ENCODE measurements at places on chromosomes 4 and X.

- DNase-seq, result no peak
Observed at GRCh38 chr4:3762753-3763549, 3.2 kb upstream of the ADRA2C start.

- no peak for DNase-seq
Observed at GRCh38 chr4:186900232-186900900, 176.7 kb upstream of the FAT1 start.

GRCh38 chrX:133561251-133561650 is 146.0 kb upstream of the GPC4 start:
- no peak for DNase-seq

- DNase-seq, result no peak
Observed at GRCh38 chrX:133649651-133650050, 234.4 kb upstream of the GPC4 start.

GRCh38 chr4:158667651-158668198 is 4.0 kb downstream of the C4orf46 start:
- DNase-seq, result peak; percentile 14

DNA sequence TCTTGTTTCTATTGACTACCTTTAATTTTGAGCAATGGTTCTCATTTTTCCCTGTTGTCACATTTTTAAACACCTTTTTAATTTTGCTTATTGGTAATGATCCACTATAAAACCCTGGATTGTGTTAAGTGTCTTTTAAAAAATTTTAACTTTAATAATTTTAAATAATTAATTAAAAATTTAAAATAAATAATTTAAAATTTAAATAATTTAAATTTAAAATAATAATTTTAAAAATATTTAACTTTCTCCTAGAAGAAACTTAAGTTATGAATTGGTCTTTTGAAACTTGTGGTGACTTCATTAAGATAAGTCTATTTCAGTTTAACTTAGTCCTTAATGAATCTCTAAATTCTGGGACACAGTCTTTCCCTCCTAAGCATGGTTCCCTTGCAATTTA is 566.3 kb upstream of the GALNTL6 start:
- no peak for DNase-seq

- no peak for DNase-seq
Observed at GRCh38 chrX:119055687-119056086, 17.1 kb upstream of the CT47C1 start.

DNA sequence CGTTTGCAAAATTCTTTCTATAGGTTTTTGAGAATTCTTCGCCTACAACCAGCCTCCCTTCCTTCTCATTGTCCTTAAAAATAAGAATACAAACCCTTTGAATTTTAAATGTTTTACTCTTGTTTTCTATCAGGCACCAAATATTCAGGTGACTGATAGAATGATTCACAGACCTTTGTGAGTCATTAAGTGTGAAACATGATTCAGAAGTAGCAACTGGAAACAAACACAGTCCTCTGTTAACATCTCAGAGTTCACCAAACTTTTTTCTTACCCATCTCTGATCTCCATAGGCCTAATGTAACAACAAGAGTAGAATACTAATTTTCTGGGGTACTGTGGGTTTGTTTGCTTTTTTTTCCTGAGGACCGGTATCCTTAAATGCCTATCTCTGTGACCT is 63.4 kb upstream of the MAB21L2 start:
- DNase-seq, result no peak

DNA sequence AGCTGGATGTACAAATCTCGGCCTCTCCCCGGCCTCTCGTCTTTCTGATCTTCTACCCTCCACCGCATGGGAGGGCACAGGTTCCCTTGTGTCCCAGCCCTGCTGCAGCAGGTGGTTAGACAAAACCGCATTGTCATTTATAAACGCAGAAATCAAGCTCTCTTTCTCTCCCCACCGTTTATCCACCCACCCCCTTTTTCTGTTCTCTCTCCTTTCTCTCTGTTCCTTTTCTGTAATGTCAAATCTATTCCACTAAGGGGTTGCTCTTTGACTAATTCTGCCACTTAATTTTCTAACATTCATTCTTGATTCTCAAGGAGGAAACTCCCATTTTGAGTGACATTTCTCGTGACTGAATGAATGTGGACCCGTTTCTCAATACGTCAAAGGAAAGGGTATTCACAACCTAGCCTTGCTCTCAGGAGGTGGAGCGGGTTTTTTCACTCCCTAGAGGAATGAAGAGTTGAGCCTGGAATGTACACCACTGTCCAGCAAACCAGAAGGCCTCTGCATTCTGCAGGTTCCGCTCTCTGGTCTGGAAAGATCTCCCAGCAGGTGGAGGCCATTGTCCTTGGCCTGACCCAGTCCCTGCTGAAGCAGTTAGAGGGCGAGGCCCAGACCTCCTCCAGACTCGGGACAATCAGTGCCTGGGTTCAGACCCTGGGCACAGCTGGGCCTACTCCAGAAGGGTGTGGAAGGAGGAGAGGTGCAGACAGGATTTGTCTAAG is 70.9 kb upstream of the ENPP6 start:
- no peak for DNase-seq

GRCh38 chr4:184409502-184409901 is 64.8 kb downstream of the IRF2 start:
- DNase-seq, result no peak

GRCh38 chr4:38696697-38697096 is 32.7 kb downstream of the KLF3 start:
- DNase-seq, result no peak

DNA sequence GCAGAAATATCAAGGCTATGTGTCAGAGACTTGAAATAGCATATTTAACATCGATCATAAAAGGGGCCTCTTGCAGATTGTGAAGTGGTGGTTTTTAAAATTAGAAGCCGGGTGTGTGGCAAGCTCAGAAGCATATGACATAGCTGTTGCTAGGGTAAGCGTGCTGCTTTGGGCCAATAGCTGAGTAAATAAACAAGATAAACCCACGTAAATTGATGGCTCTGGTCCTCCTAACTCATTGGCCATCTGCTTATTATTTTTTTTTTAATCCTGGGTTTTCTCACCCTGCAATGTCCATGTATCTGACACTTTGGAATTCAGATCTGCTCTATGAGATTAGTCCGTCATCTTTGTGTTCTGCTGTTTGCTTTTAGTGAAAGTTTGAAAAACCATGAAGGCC is 32.6 kb upstream of the STOX2 start:
- no peak for DNase-seq

GRCh38 chrX:147343467-147343866 is 528.9 kb upstream of the CXorf51A start:
- DNase-seq, result no peak

- no peak for DNase-seq
Observed at GRCh38 chr4:80322716-80323115, 12.8 kb upstream of the CFAP299 start.

DNA sequence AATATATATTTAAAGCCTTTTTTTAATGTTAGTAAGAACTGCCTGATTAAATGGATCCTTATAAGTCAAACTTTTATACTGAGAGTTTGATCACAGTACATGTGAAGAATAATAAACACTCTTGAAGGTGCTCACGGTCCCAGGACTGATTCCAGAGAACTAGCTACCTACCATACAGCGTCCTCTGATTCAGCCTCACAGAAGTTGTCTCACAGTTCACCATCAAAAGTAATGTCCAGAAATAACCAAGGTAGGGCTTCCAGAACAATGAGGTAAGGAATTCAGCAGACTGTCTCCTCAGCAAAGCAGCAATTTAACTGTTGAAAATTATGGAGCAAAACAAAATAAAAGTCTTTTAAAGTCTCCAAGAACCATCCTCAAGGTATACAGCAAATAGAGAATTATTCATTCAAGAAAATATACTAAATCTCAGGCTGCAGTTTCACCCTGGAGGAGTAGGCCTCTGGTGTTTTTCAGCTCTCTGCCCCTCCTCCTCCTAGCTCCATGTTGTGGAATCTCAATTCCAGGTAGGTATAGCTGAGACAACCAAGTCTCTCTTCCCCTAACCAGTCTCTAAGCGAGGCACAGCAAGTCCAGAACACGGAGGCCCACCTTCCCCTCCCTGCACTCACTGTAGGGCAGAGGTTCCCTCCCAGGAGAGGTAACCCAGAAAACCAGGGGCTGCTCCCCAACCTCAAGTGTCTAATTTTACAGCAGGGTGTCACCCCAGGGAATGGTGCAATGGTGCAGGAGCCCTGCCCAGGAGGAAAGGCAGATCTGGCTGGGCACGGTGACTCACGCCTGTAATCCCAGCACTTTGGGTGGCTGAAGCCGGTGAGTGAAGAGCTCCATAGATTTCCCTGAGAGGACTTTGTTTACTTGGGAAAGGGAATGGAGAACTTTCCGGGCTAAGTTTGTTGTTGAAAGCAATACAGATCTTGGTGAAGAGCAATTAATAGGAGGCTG is 28.6 kb downstream of the FAM241A start:
- no peak for DNase-seq

DNA sequence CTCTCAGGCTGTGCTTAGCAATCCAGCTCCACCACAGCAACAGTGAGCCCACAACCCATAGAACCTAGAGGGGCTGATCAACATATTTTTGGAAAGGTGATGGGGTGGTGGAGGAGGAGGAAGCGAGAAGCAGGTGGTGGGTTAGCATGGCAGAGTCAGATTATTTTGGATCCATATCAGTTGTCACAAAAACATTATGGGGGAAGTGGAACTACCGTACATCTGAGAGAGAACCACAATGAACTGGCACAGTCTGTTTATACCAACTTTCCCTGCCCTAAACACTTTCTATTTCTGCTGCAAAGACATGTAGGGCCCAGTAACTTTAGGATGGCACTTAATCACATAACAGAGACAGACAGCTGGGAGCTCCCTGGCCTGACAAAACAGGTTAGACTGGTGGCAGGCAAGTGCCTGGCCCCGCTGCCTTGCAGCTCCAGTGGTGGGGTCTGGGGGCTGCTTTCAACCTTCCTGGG is 4.3 kb downstream of the SLC9A7 start:
- no peak for DNase-seq

DNA sequence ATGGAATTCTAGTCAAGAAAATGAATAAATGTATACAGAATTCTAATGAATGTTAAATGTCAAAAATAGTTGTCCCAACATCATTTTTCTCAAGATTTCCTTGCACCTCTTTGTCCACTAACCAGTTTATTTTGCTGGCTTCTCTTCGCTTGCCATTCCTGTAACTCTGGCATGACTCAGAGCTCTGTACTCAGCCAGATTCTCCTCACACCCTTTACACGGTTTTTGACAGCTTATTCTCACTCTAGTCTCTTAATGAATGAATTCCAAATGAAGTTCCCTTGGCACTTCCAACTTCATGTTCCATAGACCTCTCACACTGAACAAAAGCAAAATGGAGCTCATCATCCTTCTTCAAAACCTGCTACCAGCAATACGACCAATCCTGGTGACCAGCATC is 419.3 kb upstream of the SLIT2 start:
- DNase-seq, result no peak

GRCh38 chr4:39587881-39588280 is 50.8 kb downstream of the SMIM14 start:
- DNase-seq, result no peak

- DNase-seq, result no peak
Observed at GRCh38 chrX:38205039-38205438, 15.6 kb downstream of the SRPX start.

GRCh38 chr4:46975812-46976553 is 17.4 kb downstream of the GABRA4 start:
- DNase-seq, result no peak

- DNase-seq, result peak; percentile 88
Observed at GRCh38 chr4:12633053-12633651, 851.0 kb downstream of the RAB28 start.

- no peak for DNase-seq
Observed at GRCh38 chrX:129318375-129318774, 204.9 kb downstream of the SMARCA1 start.

DNA sequence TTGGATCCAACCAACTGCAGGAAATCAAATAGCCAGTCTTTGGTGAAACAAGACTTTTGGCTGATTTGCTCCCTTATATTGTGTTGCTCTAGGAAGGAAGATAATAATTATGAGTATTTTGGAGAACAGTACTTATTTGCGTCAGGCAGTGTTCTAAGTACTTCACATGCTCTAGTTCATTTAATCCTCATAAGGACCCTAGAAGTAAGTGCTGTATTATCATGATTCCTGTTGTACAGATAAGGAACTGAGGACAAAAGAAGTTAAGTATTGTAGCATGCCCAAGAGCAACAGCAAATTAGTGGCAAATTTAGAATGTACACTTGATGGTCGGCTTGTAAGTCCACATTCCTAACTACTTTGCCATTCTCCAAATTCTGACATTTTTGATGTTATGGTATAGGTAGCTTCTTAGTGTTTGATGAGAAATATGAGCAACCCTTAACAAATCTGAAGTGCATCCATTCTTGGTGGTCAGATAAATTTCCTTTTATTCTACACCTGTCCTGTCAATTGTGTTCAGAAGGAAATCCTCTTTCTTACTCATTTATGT is 72.0 kb downstream of the SPRY1 start:
- DNase-seq, result no peak

DNA sequence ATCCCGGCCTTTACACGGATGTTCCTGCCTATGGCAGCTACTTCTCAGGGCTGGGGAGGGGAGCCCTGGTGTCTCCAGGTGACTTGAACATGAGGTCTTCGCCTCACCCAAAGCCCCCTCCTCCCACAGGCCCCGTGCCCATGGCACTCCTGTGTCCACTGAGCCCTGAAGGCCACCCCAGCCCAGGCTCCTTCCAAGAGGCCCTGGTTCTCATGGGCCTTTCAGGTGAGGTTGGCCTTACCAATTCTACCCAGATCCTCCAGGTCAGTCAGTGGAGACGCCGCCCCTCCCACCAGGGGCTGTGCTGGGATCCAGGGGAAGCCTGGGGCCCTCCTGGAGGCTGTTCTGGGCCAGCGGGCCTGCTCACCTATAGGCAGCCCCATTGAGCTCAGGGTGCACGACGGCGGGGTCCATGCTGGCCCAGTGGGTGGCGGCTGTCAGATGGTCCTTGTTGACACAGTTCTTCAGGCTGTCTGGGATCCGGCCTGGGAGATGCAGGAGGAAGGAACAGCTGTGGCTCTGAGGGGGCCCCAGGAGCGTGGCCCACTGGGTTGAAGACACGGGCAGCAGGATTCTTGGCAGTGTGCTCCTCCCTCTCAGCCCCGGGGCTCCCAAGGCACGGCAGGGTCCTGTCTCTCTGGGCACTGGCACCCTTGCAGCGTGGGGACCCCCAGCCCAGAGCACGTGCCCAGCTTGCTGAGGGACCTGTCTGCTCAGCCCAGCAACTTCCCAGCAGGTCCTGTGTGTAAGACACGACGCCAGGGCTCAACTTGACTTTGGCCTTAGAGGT is 36.2 kb downstream of the CTBP1 start:
- no peak for DNase-seq

GRCh38 chr4:163808011-163808410 is 313.5 kb downstream of the TMA16 start:
- no peak for DNase-seq

DNA sequence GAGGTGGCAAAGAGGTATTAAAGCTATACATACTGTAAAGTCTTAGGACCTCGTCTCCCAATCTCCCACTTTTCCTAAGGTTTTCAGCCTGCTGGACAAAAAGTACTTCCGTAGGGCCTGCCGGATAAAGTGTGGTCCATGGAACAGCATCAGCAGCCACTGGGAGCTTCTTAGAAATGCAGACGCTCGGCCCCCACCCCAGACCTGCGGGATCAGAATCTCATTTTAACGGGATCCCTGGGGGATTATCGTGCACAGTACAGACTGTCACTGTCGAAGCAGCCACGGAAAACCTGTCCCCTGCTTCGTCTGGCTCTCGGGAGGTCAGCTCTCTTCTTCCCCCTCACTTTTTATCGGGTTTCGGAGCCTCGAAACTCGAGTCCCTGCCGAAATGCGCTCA is 802 bp downstream of the ADGRG2 start:
- DNase-seq, result no peak

- peak; percentile 63 for DNase-seq
Observed at GRCh38 chrX:11666164-11666563, 444 bp upstream of the ARHGAP6 start.

- no peak for DNase-seq
Observed at GRCh38 chr4:123953566-123953965, 557.0 kb downstream of the SPRY1 start.

GRCh38 chr4:55291227-55291640 is 54.8 kb upstream of the SRD5A3 start:
- DNase-seq, result no peak
